CD4-positive, alpha-beta memory T cell (primary cell): ENCODE measurements at places on chromosomes 7 and 10.
A peak's percentile ranks its signal among the peaks of the same experiment; 100 is the strongest.

- DNase-seq: peak; percentile 45
Observed at GRCh38 chr7:36787933-36788378, 63.7 kb upstream of the AOAH start.

DNA sequence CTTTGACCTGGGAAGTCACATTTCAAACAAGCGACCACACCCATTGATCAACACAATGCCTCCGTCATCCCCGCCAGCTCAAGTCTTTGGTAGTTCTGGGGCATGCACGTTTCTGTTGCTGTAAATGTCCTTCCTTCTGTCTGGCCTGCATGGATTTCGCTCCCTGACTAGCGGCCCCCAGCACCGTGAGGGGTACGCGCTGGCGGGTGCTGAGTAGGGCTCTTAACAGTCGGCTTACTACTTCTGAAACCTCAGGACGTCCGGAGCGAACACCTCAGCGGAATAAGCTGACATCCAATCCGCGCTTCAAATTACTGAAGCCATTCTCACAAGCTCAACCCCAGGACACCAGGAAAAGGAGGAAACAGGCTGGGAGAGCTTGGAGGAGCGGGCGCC is 505 bp downstream of the NUDCD3 start:
- peak; percentile 71 for DNase-seq

GRCh38 chr7:137703291-137704010 is 143.3 kb downstream of the DGKI start:
- no peak for DNase-seq

DNA sequence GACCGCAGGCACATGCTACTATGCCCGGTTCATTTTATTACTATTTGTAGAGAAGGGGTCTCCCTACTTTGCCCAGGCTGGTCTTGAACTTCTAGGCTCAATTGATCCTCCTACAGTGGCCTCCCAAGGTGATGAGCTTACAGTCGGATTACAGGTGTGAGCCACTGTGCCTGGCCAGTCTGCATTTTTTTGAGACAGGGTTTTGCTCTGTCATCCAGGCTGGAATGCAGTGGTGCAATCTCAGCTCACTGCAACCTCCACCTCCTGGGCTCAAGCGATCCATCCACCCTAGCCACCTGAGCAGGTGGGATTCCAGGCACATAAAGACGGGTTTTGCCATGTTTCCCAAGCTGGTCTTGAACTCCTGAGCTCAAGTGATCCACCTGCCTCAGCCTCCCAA is 2.3 kb upstream of the H2BK1 start:
- DNase-seq: no peak

DNA sequence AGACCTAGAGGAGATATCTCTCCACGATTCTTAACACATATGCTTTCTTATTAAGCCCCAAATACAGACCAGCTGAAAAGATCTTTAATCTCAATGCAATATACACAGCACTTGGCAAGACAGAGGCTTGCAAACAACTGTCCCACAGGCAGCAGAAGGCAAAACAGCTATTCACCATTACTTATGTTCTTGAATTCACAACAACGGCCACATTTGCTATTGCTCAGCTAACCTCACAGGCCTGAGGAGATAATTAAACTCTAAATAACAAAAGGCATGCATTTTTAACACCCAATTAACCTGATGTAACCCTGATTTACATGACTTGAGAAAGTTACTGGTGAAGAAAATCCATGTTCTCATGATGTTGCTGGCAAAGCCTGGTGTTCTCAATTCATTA is 216.4 kb downstream of the CRPPA start:
- DNase-seq: no peak

GRCh38 chr10:133420028-133420427 is 4.4 kb downstream of the SPRN start:
- DNase-seq: no peak

DNA sequence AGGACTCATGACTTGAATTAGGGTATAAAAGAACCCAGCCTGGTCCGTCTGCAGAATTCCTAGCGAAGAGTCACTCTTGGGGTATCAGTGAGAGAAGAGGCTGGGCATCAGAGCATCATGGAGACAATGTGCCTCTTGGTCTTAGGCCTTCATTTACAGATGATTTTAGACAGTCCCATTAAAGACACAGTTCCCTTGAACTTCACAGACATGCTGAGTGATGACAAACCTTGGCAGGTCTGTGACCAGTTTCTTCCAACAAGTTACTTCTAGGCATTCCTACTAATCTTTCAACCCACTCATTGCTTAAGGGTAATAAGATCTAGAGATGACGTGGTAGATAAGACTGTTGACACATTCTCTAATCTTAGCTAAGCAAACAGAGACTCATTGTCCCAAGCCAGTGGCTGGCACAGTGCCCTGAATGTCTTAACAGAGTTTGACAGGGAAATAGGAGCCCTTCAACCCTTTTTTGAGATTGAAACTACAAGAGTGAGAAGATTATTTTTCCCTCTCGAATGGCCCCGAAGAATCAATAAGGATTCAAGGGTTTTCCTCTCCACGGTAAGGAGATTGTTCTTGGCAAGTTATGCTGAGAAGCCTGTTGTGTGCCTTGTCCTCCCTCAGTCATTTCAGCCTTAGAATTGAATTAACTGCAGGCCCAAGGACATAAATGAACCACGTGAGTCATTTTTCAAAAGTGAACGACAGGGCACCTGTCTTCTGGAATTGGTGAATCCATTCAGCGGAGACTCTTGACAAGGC is 281.1 kb downstream of the CCDC3 start:
- DNase-seq: no peak

DNA sequence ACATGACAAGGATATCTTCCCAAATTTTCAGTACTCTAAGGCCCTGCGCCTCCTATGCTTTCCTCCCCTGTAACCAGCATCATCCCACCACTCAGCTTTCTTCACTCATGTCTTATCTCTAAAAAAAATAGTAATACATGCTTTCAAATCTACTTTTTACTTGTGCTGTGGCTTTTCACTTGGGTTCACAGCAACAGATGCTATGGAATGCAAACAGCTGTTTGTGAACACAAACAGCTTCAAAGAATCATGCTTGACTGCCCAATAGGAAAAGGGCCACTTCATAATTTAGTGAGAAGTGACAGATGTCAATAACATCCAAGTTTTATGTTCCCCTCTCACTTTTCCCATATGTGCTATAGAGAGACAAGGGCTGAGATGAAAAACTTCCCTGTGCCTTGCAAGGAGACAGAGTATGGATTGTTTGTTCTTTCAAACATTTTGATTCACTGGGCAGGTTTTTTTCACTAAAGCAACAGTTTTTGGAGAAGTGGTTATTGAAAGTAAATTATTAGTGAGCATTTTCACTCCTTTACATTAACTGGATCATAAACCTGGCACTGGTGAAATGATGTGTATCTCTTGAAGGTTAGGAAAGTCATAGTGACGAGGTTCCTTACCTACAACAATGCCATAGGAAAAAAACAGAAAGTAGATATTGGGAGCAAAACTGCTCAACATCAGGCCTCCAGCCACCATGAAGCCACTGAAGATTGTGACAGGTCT is 37.3 kb downstream of the SLC16A9 start:
- DNase-seq: no peak

DNA sequence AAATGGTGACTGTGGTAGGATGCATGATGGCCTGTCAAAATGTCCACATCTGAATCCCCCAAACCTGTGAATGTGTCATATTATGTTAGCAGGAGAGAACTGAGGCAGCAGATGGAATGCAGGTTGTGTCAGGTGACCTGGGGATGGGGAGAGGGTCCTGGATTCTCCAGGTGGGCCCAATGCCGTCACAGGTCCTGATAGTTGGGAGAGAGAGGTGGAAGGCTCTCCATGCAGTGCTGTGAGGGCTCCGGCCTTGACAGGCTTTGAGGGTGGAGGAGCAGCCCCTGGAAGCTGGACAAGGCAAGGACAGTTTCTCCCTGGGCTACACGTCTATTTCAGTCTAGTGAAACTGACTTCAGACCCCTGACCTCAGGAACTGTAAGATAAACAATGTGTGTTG is 330.9 kb upstream of the ZNF32 start:
- no peak for DNase-seq

- no peak for DNase-seq
Observed at GRCh38 chr10:113386005-113386404, 166.8 kb upstream of the HABP2 start.

- no peak for DNase-seq
Observed at GRCh38 chr10:6694447-6695140, 114.5 kb upstream of the PRKCQ start.

DNA sequence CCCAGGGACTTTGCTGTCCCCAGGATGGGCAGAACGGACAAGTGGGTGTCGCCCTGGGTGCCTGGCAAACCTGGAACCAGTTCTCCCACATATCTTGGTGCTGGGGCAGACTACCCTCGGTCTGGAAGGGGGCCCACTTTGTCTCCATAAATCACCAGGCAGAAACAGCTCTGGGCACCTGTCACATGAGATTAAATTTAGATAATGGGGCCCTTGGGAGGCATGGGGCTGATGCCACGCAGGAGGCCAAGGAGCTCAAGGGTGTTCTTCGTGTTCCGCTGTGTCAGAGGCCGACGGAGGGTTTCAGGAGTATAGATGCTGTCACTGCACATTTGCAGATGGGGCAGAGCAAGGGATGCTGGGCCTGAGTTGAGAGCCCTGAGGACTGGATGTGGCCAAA is 72.7 kb downstream of the TMEM130 start:
- DNase-seq: no peak
